ENCODE measurements at places on chromosomes 6 and 20. TPM values are rescaled to one million over a fixed set of nuclear protein-coding genes. Genes with fewer than 3 reads are reported as not detected.
A peak's percentile ranks its signal among the peaks of the same experiment; 100 is the strongest.

DNA sequence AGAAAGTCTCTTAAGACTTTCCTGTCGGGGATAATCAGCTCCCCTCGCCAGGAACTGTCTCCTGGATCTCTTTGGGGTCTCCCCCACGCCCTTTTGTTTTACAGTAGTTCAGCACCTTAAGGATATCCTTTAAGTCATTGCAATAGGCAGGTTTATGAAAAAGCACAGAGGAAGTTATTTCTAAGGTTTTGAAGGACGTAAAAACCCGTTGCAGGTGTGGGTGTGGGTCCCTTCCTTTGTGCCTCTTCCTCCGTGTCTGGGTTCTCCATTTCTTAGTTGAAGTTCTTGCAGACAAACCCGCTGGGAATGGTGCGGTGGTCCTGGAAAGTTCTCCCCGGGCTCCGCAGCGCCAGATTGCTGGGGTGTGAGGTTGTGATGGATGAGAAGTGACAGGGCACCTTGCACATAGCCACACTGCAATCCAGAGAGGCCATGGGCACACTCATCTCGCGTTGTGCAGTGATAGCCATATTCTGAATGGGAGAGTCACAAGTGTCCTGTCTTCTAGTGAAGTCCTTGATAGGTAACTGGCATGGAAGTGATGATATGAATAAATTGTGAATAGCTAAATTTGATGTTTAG is 65.2 kb downstream of the GTF2H5 start:
- DNase-seq = peak; percentile 33

DNA sequence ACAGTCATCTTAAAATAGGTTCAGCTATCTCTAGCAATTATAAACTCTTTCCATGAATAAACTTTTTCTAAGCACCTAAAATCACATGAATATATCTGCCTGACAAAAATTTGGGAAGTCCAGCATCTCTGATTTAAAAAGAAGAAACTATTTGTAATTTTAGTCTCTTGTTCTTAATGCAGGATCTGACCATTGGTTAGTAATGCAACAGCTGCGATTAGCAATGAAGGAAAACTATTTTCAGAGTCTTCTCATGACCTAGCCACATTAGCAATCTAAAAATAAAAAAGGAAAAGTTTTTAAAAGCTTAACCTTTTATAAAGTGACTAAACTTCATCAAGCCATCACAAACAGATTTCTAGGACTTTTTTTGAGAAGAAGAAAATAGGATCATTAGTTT is 97.5 kb downstream of the PTPRK start:
- no peak for DNase-seq

DNA sequence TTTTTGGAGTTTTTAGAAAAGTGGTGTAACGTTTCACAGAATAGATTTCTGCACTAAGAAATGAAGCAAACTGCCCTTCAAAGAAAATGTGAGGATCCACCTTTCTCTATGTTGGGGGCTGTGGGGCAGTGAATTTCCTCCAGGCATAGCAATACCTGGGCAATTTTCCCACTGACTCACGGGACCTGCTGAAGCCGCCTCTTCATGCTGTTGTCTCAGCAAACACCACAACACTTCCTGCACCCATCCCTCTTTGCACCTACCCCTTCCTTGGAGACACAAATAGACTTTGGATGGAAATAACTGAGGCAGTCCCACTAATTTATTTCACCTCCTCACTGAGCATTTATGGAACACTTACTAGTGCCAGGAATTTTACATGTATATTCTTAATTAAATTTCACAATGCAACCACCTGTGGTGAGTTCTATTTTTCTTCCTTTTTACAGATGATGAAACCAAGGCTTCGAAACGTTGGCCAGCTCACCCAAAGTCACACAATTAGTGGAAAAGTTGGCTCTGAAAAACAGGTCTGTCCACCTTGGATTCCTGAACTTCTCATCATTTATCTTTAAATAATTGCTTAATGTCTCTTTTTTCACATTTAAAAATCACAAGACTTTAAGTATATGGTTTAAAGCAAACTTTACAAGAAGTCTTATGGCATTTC is 17.2 kb upstream of the ADGRF1 start:
- DNase-seq = no peak

DNA sequence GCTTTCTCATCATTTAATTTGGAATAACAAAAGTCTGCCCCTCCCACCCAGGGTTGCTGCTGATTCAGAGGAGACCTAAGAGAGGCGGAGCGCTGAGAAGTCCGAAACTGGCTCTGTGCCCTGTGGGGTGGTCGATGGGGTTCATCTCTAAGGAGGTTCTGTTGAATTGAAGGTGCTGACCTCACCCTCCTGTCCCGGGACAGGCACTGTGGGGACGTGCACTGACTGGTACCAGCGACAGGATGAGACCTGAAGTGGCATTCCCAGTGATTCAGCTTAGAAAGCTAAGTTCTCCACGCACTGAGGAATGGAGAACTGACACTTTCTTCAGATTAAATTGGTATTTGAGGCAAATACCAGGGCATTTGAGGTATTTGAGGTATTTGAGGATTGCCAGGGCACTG is 1.3 kb downstream of the GUCA1B start:
- peak; percentile 64 for DNase-seq

DNA sequence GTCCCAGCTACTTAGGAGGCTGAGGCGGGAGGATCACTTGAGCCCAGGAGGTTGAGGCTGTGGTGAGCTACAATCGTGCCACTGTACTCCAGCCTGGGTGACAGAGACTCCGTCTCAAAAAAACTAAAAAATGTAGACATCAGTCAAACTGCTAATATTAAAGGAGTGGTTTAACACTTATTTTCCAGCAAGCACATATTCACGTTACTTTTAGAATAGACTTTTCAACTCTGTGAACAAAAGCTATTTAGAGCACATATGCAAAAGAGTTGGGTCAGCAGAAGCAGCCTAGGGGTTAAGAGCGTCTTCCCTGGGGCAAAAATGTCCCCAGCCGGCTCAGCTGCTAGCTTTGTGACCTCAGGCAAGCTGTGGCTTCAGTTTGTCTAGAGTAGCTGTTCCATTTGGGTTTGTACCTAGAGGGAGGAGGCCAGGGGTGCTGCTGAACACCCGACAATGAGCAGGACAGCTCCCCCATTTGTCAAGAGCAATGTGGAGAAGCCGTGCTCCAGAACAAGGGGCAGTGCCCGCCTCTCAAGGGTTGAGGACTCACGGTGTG is 62.5 kb upstream of the PTGIS start:
- no peak for DNase-seq

GRCh38 chr6:63816982-63817436 is 181.4 kb downstream of the PHF3 start:
- peak; percentile 50 for DNase-seq

- DNase-seq = no peak
Measured at GRCh38 chr6:95686895-95687294, 109.6 kb downstream of the MANEA start.

GRCh38 chr6:54935739-54936138 is 89.2 kb downstream of the FAM83B start:
- no peak for DNase-seq

- DNase-seq = peak; percentile 58
Measured at GRCh38 chr6:31270788-31271640, 878 bp downstream of the HLA-C start.

DNA sequence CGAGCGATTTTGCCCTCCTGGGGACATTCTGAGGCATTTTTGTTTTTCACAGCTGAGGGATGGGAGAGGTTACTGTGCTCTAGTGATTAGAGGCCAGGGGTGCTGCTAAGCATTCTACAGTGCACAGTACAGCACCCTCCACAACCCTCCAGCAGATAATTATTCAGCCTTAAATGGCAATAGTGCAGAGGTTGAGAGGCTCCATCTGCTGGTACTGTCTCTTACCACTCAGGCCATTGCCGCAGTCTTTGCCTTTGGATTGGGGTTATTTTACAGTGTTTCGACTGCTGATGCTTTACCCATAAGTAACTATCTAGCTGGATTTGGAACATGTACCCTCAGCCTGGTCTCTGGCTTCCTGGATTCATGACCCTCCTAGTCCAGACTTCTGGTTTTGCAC is 705.3 kb downstream of the KIF16B start:
- DNase-seq = peak; percentile 1

GRCh38 chr6:5837323-5837722 is 169.4 kb downstream of the NRN1 start:
- DNase-seq = no peak

DNA sequence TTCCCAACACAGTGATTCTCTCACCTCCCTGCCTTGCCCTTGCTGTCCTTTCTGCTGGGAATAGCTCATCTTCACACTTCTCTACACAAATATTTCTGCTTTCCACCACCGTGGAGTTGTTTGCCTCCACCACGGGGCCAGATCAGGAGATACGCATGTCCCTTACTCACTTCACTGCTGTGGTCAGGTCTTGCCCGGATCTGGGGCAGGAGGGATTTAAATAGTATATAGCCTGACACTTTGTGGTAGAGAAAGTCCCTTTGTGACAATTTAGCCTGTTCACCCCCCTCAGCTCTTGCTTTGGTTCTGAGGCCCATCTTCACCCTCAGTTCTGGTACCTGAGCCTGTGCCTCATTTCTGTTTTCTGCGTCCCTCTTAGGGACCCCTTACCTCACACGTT is 92.6 kb upstream of the PREP start:
- no peak for DNase-seq

DNA sequence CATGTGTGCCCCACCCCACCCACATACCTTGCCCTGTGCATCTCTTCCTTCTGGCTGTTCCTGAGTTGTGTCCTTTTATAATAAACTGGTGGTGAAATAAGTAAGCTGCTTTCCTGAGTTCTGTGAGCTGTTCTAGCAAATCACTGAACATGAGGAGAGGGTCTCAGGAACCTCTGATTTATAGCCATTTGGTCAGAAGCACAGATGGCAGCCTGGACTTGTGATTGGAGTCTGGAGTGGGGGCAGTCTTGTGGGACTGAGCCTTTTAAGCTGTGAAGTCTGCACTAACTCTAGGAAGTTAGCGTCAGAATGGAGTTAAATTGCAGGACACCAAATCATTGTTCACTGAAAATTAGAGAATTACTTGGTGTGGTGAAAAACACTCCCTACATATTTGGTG is 245.4 kb downstream of the LRFN2 start:
- DNase-seq = no peak

GRCh38 chr20:43938932-43939761 is 24.5 kb downstream of the TOX2 start:
- no peak for DNase-seq

DNA sequence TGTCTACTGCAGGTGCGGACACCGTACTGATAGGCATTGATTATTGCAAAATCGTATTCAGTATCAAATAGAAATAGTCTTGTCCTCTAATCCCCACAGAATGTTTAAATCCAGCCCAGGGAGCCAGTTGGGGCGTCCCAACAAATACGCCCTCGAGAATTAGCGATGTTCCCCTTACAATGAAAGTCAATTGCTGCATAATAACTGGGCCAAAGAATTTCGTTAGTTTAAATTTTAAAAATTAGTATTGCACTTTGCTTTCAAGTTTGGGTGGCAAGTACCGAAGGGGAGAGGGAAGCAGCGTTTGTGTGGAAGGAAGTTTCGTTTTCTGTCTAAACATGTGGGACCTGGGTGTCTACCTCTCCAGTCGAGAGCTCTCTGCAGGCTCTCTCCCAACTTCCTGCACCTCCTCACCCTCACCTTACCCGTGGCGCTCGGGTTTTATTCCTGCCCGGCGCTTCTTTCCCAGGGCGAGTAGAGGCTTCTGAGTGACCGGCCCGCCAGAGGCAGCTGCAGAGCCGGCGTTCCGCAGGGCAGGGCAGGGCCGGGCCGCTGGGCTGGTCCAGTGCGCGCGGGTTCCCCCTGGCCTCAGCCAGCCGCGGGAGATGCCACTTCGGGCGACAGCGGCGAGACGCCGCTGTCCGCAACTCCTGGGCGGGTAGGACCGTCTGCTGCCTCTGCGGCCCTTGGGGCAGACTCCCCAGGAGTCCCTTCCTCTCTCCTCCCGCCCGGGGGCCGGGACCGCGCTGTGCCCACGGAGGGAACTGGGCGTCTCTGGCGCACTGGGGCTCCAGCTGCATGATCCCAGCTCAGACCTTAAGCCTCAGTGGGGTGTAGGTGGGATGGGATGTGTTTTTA is 862 bp upstream of the TFAP2C start:
- peak; percentile 80 for DNase-seq

- no peak for DNase-seq
Measured at GRCh38 chr6:124963831-124964763, 1.9 kb downstream of the RNF217 start.

DNA sequence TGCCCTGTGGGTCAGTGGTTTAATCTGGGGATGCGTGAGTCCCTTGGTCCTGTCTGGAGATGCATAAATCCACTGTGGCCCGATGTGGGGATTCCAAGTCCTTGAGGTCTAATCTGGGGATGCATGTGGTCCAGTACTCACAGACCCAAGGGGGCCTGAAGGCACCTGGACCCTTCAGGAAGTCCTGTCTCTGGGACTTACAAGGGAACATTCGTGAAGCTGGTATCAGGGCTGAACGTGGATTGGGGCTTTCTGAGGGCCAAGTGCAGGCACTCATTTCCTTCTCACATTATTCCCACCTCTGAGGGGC is 25.2 kb upstream of the GTSF1L start:
- no peak for DNase-seq

- DNase-seq = no peak
Measured at GRCh38 chr6:20389066-20389465, 12.6 kb upstream of the E2F3 start.

GRCh38 chr6:2739335-2739734 is 11.4 kb downstream of the MYLK4 start:
- no peak for DNase-seq

DNA sequence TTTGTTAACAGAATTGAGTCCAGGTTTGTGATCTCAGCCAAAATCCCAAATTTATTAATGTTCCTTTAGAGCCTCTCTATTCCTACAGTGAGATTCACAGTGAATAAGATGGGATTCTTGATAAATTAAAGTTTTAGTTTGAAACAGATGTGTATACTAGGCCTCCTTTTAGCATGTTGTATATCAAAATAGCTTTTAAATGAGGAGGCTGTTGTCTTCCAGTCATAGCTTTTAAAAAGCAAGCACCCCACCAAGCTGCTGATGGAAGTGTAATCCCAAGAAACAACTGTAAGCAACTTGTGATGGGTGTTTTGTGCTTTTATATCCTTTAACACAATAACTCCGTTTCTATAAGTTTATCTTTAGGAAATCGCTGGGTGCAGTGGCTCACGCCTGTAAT is 7.0 kb downstream of the GTF2H5 start:
- no peak for DNase-seq

- peak; percentile 93 for DNase-seq
Measured at GRCh38 chr6:167825332-167826229, 1.1 kb upstream of the AFDN start.

Gene HFE
- 0.81 TPM for total RNA-seq

Gene CDYL
- 65.6 TPM for total RNA-seq

Gene TCP11
- total RNA-seq = 0.31 TPM

Gene MYMX
- 5.2 TPM for total RNA-seq

Gene CLDN20
- total RNA-seq = not detected

Gene RSPH4A
- total RNA-seq = not detected

Gene MUC22
- total RNA-seq = not detected

Gene HSPA1A
- 58.5 TPM for total RNA-seq

Gene PGC
- total RNA-seq = not detected

Gene ADGRF5
- 1.0 TPM for total RNA-seq

Gene PKIB
- 62.9 TPM for total RNA-seq

Gene CAP2
- total RNA-seq = 11.3 TPM

Gene EGFL8
- 5.9 TPM for total RNA-seq

Gene HCK
- total RNA-seq = 0.76 TPM

Gene CYP24A1
- total RNA-seq = 0.03 TPM

Gene FHL5
- not detected for total RNA-seq
